ENCODE measurements at places on chromosomes 1 and 21. TPM values are rescaled to one million over a fixed set of nuclear protein-coding genes. Genes with fewer than 3 reads are reported as not detected.

The CFHR2 gene
- total RNA-seq, result not detected

The PRAMEF14 gene
- not detected for total RNA-seq

GRCh38 chr1:218430822-218431221 lies 85.7 kb downstream of the TGFB2 start:
- DNase-seq, result peak; percentile 54

- no peak for DNase-seq
These were observed 165.2 kb downstream of the AK5 start for GRCh38 chr1:77446841-77447555.

The DIO1 gene
- not detected for total RNA-seq

The PLPPR5 gene
- not detected for total RNA-seq

The CELA2B gene
- total RNA-seq, result not detected

- no peak for DNase-seq
These were observed 97.4 kb downstream of the PRDM2 start for GRCh38 chr1:13797397-13797796.

- DNase-seq, result no peak
These were observed 70.1 kb downstream of the TENT5C start for GRCh38 chr1:117675907-117676430.

Data from fibroblast of lung (primary cell).